Esophagus muscularis mucosa (tissue), 4 donors: ENCODE measurements at places on chromosomes 2 and 18. TPM values are rescaled to one million over a fixed set of nuclear protein-coding genes. Genes with fewer than 3 reads are reported as not detected.

DNA sequence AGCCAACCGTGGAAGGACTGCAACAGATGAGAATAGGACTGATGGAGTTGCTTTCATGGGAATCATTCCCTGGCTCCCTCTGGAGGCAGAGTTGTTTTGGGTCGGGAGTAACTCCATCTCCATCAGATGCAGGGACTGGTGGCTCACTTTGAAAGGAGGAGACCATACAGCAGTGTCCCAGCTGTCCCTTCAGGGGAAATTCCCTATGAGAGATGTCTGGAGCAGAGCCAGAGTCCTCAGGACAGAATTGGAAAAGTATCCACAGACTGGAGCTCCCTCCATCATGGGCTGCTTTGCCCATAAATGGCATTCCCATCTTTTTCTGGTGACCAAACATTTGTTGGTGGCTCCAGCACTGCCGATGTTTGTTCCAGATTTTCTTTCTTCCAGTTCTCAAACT lies 144.3 kb downstream of the NCK2 start:
- H3K27me3 ChIP-seq: no peaks in the 10 kb centered on the region
- no peak overlapping the region for H3K4me3 ChIP-seq
- peaks cover 42% of the 10 kb centered on the region for H3K4me1 ChIP-seq
- peaks cover 13% of the 10 kb centered on the region for H3K36me3 ChIP-seq

DNA sequence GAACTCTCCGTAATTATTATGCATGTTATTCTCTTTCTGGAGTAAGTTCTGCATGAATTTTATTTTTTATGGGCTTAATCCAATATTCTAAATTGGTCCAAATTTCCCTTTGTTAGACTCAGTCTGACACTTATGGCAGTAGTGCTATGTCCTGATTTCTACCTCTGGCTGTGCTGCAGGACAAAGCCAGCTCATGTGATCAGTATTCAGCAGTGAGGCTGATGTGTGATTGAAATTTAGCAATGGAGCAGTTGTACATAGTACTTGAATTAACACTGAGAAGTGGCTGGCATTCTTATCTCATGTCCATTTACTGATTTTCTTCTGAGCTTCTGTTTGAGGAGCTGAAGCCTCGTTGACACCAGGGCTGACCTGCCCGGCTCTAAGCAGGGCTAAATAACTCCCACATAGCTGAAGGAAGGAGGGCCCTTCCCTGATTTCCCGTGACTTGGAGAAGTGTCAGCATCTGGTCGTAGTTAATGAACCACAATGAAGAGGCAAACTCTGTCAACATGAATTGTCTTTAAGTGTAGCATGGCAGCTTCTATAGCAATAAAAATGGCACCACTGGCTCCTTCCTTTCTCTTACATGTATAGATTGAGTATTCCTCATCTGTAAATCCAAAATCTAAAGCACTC lies 159.0 kb upstream of the RASGRP3 start:
- no peaks in the 10 kb centered on the region for H3K27me3 ChIP-seq
- peaks cover 10% of the 10 kb centered on the region for H3K36me3 ChIP-seq
- no peak overlapping the region for H3K27ac ChIP-seq
- H3K4me3 ChIP-seq: no peak overlapping the region

DNA sequence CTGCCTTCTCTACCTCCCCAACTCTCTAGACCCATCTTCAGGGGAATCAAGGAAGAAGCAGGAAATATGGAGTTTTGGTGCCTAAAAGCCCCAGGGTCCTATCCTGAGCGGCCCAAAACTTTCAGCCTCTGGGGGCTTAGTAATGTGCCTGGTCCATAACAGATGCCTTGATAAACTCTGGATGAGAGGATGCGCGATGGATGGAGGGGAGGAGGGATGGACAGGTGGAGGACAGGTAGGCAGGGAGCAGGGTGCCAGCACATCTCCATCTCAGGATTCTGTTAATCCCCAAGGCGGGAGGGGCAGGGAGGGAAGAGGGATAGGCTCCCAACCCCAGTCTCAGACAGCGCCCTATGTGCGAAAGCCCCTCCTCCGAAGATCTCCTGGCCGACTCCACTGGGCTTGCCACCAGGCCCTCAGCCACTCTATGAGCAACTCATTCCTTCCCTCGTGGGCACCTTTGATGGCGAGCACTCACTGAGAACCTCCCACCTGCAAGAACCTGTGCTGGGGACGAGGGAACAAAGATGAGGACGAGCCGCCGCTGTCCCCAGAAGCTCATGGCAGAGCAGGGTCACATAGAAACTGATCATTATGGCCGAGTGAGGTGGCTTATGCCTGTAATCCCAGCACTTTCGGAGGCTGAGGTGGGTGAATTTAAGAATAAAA lies 23.1 kb downstream of the HS1BP3 start:
- peaks cover 51% of the 10 kb centered on the region for H3K4me1 ChIP-seq
- H3K36me3 ChIP-seq: peaks cover 41% of the 10 kb centered on the region
- DNase-seq: no peak
- H3K27me3 ChIP-seq: no peaks in the 10 kb centered on the region
- no peak overlapping the region for H3K4me3 ChIP-seq

The CBLN2 gene
- total RNA-seq: not detected

The DCDC2C gene
- total RNA-seq: not detected

The CRYBA2 gene
- total RNA-seq: not detected

The MOCOS gene
- total RNA-seq: 0.98 TPM

The CACNB4 gene
- total RNA-seq: 2.1 TPM
